ENCODE measurements at places on chromosomes 1 and 21. TPM values are rescaled to one million over a fixed set of nuclear protein-coding genes. Genes with fewer than 3 reads are reported as not detected.

DNA sequence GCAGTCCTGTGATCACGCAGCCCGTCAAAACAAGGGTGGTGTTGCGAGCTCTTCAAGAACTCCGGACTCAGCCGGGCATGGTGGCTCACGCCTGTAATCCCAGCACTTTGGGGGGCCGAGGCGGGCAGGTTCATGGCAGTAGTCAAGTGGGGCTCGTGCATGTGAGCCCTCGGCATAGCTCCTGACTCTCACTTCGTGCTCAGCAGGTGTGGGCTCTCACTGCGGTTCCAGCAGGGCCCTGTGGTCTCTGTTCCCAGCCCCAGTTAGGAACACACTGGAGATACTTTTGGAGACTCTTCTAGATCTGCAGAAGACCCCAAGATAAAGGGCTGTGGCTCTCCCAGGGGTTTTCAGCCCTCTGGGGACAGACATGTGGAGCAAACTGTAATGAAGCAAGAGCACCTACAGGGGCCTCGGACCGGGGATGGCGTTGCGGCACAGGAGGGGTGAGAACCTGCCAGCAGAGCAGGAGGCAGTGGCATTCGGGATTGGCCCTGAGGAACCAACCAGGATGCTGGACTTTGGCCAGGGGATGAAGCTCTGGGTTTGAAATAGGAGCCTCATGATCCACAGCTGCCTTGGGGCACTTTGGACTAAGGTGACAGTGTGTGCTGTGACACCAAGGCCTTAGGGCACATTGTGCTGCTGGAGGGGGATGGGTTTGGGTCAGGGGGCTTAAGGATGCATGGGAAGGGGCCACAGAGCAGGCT lies 443.2 kb downstream of the CAMTA1 start:
- no peak for DNase-seq

DNA sequence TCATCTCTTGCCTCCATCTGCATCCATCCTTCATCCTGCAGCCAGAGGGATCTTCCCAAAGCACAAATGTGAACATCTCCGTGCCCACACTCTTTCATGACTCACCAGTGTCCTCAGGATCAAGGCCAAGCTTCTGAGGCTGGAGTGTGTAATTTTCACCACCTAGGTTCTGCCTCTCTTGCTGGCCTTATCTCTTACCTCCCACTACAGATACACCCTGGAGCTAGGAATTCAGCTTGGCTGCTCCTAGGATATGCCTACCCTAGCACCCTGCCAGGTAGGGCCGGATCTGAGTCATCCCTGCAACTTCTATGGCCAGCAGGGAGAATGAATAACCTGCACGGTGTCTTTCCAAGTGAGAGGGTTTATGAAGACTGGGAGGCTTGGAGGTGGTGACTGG lies 208.7 kb upstream of the CSF3R start:
- DNase-seq, result no peak

DNA sequence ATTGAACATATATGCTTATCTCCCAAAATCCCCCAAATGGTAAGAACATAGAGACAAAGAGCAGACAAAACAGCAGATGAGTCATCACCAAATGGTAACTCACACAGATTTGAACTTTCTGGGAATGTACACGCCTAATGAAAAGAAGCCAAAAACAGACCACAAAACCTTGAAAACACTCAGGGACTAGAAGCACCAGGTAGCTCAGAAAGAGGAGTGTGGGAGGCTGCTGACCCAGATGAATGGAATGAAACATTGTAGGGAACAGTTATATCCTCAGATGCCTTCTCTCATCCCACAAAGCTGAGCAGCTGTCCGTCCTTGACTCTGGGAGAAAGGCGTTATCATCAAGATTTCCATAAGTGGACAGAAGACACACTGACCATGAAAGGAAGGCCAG lies 307.0 kb upstream of the USP25 start:
- DNase-seq, result no peak

The TMCO1 gene
- total RNA-seq, result 90.8 TPM

GRCh38 chr21:42514883-42515228 lies 1.2 kb downstream of the SLC37A1 start:
- DNase-seq, result no peak

The LEFTY2 gene
- not detected for total RNA-seq

The SCCPDH gene
- 67.4 TPM for total RNA-seq
